ENCODE measurements at places on chromosomes 1 and 21.

DNA sequence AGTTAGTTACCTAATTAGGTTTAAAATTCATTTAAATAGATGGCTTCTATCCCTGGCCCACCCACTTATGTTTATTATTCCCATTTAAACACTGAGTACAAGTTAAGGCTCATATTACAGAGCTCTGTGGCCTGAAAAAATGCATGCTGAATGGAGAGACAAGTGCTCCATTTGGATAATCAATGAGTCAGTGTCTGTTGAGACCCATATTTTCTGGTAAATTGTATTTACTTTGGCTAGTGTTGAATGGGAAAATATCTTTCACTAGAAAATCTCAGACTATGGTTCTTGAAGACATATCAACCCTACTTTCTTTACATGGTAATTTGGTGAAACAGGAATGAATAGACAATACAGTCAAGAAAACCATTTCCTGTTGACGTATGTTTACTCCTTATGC, 356.0 kb downstream of the S1PR1 start:
- DNase-seq: no peak

GRCh38 chr21:46208761-46209721, 19.5 kb downstream of the LSS start:
- no peak for DNase-seq

- no peak for DNase-seq
These were observed 51.2 kb upstream of the NFASC start for GRCh38 chr1:204819495-204819894.

GRCh38 chr21:36162631-36163030, 6.0 kb downstream of the DOP1B start:
- no peak for DNase-seq

DNA sequence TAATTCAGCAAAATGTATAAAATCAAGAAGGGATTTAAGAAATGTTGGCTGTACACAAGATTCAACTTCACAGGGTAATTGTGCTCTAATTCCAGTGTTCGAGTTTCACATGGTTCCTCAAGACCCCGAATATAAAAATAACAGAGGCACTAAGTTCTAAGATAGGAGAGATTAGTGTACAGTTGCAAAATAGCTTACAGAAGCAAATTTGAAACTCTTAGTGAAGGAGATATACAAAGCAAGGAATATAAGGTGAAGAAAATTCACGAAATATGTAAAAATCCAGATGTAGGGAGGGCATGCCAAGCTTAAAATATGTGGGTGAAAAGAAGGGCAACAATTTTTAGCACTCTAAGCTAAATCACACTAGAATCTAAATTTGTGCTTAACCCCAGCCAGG, 29.4 kb downstream of the TOR1AIP2 start:
- DNase-seq: no peak

DNA sequence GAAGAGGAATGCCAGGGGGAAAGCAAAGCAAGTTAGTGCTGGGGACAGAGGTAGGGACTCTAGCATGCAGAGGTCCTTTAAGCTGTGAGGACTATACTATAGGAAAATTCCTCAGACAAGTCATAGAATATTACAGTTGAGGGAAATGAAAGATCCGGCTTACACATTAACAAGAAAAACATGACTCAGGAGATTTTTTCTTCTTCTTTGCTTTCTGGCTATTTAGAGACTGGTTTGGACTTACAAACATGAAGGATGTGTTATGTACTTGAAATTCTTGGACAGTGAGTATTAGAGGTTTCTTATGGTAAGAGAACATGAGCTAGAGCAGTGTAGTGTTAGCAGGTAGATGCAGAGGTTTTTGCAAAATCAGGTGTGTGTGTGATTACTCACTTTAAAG, 24.9 kb downstream of the USP25 start:
- no peak for DNase-seq

DNA sequence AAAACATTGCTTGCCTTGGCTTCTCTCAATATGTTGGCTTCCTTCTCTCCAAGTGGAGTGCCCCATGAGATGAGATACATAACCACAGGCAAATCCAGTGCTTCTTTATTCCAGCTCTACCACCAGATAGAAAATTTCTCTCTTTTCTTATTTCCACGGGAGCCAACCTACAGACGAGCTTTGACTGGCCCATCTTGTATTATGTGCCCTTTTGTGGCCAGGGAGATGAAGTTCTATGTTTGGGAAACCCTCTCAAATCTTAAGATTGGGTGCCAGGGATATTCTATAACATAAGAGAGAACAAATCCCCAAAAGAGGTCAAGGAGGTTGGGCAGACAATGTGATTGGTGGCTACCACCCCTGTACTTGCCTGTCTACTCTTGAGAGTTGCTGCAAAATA, 351.8 kb downstream of the ZNF326 start:
- DNase-seq: no peak

GRCh38 chr1:170580636-170581440, 48.9 kb downstream of the GORAB start:
- DNase-seq: no peak

GRCh38 chr1:89051300-89051954, 13.6 kb downstream of the GBP1 start:
- no peak for DNase-seq

GRCh38 chr21:46060596-46061061, 37.3 kb upstream of the COL6A2 start:
- DNase-seq: no peak

GRCh38 chr1:158008630-158009029, 15.2 kb downstream of the KIRREL1 start:
- no peak for DNase-seq

- no peak for DNase-seq
These were observed 519.7 kb downstream of the KCNT2 start for GRCh38 chr1:196088541-196088940.

- no peak for DNase-seq
These were observed 76.8 kb upstream of the ZNF678 start for GRCh38 chr1:227486559-227486958.

GRCh38 chr1:60152891-60153290, 79.3 kb upstream of the C1orf87 start:
- no peak for DNase-seq

DNA sequence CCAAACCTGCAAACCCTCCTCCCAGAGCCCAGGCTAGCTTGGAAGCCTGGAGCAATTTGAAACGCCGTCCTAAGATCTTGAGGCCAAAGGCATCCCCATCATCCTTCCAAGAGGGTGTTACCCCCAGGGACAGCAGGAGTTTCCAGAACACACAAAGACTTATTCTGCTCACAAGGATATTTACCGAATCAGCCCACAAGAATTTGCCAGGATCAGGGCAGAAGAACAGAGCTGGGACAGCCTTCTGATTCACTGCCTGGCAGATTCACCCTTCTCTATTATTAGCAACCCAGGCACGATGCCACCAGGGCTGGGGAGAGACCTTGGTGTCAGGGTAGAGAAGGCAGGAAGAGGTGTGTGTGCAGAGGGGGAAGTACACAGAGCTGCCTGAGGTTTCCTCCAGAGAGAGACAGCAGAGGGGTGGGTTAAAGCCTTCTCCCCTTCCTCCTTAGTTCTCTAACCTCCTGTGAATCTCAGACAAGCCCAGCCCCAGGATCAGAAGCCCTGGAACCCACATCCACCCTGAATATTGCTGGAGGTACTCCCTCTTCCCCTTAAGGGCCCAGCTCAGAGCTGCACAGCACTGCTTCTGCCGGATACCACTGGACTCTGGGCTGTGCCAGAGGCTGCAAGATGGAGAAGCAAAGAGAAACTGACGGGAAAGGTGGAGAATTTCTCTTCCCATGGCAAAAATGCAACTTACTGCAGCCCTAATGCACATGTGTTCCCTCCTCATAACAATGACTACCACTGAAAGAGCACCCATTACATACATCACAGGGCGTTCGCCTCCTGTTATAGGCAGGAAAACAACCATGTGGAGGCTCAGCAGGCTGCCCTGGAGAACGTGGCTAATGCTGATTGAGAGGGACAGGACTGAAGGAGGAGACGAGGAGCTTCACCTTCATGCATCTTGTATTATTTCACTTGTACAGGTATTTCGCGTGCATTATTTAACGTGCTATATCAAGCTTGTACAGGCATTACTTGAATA, 61.8 kb downstream of the ITPKB start:
- DNase-seq: no peak

- DNase-seq: no peak
These were observed 138.5 kb downstream of the ZZZ3 start for GRCh38 chr1:77543822-77544448.

DNA sequence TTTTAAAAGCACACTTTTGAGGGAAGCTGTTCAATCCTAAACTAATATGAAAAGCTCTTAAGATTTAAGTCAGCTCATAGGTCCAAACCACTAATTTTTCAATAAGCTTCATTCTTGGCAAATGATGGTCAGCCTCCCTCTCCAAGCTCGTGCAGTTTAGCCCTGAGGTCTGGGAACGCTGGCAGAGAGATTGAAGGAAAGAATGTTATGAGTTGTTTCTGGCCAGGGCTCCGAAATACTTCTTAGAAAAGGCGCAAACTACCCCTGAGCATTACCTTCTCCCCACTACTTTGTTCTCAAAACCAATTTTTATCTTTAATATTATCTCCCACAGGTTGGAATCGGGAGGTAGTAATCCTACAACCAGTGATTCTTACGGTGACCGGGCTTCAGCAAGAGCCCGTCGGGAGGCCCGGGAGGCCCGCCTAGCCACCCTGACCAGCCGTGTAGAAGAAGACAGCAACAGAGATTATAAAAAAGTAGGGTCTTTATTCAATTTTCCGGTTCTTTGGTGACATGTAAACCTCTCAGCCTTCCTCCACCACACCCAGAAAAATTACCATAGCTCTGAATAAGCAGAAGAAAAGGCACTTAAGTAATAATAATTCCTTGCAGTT, 147.7 kb downstream of the SYT2 start:
- no peak for DNase-seq

GRCh38 chr1:110728388-110729001, 53.8 kb upstream of the KCNA3 start:
- no peak for DNase-seq

DNA sequence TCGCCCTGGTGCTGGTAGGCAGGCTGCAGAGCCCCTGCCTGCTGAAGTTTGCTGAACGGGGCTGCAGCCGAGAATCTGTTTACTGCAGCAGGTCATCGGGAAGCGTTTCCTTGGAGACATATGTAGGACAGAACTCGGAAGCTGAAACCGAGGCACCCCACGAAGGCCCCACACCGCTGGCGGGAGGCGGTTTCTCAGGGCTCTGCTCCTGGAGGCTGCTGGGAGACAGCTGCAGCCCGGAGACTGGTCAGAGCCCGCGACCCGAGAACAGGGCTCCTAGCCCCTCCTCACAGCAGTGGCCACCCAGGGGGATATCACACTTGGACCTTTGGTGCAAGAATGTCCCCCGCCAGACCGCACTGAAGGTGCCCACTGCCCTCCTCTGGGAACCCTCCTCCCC, 12.7 kb upstream of the PLCH2 start:
- DNase-seq: no peak

DNA sequence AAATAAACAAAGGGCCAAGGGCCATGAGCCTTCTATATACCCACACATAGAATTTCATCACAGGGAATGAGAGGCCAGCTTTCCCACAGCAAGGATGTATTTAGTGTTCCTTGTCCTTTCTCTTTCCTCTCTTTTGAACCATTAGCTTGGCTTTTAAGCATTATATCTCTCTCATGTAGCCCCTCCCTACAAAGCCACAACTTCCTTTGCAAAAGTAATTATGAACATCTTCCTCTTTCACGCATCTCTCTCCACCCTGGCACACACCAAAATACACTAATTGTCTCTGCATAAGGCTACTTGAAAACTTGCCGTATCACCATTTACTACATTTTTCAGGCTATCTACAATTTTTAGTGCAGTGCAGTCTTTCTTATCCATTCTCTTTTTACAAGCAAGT, 1.9 kb upstream of the AK5 start:
- DNase-seq: no peak

- DNase-seq: no peak
These were observed 427 bp downstream of the AKR7A2 start for GRCh38 chr1:19311503-19311930.

DNA sequence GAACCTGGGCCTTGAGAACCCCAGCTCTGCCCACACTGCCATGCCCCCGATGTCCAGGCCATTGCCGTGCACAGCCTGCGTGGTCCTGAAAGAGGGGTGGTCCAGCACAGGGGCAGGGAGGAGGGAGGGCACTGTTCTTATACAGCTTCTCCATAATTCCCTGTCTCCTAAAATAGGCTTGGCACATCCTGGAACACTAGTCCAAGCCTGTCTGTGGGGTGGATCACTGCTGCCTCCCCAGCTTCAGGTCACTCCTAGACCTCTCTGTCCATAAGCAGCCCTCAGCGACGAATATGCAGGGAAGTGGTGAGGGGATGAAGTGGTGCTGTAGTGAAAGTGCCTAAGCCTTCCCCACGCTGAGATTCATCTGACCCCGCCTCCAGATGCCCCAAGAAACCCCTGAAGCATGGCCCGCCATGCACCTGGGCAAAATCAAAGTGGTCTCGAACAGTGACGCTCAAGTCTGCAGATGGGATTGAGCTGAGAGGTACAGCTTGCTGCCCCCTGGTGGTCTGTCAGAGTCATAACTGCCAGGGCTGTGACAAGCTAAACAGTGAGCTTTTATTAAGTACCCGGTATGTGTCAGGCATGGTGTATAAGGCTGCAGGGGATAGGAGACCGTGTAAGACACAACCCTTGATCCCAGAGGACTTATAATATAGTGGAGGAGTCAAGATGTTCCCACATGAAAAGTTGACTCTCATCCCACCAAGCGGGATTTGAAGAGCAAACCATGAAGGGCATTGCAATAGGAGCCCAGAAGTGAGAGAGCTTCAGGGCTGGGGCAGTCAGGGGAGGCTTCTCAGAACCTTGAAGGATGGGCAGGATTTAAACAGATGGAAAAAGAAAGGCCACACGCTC, 66.6 kb downstream of the FAM163A start:
- DNase-seq: no peak

GRCh38 chr1:151059109-151060006, at the start of gene CDC42SE1:
CDC42SE1 (minus strand) TSS chr1:151059622; CDS start chr1:151055730, 3,892 bp downstream.
- DNase-seq: no peak

DNA sequence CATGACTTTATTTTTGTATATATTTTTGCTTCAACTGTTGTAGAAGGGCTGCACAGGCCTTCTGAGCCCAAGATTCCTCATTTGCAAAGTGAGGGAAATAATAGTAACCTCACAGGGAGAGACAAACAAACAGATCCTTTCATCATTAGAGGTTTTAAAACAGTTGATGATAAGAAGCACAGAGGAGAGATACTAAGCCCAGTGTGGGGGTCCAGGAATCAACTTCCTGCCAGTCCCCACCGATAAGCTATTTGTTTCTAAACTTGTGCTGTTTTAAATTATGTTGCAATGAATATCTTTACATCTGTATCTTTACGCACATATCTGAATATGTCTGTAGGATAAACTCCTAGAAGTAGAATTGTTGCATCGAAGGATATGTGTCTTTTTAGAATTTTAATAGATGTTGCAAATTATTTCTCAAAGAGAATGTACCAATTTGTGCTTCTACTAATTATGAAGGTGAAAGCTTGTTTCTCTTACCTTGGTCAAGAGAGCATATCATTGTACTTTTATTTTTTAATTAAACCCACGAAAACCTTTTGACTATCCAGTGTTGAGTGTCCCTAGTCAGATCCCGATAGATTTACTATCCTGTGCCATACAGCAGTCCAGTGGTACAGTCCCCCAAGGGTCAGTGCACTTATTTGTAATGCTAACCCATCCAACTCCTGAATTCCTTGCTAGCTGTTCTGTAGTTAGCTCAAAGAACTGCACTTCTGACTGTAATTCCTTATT, 10.8 kb downstream of the FCRLB start:
- no peak for DNase-seq

GRCh38 chr1:220137019-220137786, 43.3 kb downstream of the IARS2 start:
- no peak for DNase-seq

GRCh38 chr1:106536741-106537140, 519.7 kb upstream of the PRMT6 start:
- no peak for DNase-seq

GRCh38 chr1:23424293-23425192, at the start of gene TCEA3:
TCEA3 (minus strand) TSS chr1:23424748; CDS start chr1:23424633, 115 bp downstream.
- no peak for DNase-seq
